ENCODE measurements at places on chromosomes 7 and 10.

GRCh38 chr7:143416565-143417149 lies 8.0 kb upstream of the EPHA1 start:
- no peak for DNase-seq

DNA sequence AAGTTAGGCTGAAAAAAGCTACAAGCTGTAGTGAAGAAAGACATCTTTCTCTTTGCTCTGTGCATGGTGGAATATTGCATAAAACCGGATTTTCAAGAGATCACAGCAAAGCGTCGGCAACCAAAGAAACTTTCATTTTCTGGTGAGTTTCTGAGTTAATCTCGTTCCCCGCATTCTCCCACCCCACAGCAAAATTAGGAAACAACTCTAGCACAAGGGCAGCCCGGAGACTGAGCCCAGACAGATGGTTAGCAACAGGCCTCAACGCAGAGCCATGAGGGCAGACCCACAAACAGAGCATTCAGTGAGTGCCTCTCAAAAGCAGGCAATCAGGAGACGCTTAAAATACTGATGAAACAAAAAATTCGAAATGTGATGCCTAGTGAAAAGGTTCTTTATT lies 396.1 kb upstream of the KLF6 start:
- DNase-seq: no peak

GRCh38 chr7:76424413-76425111 lies at the start of gene ZP3:
ZP3 (plus strand) TSS chr7:76424950; CDS start chr7:76424965, 15 bp downstream.
- DNase-seq: no peak

GRCh38 chr7:102286237-102287110 lies at the start of gene SH2B2:
SH2B2 (plus strand) TSS chr7:102286868; CDS start chr7:102300551, 13,683 bp downstream.
- DNase-seq: peak; percentile 47

GRCh38 chr10:121683816-121684215 lies 85.6 kb upstream of the FGFR2 start:
- no peak for DNase-seq

- DNase-seq: no peak
Measured at GRCh38 chr7:1663857-1664651, 6.0 kb upstream of the ELFN1 start.

- DNase-seq: no peak
Measured at GRCh38 chr10:30630571-30630970, 1.0 kb upstream of the LYZL2 start.

DNA sequence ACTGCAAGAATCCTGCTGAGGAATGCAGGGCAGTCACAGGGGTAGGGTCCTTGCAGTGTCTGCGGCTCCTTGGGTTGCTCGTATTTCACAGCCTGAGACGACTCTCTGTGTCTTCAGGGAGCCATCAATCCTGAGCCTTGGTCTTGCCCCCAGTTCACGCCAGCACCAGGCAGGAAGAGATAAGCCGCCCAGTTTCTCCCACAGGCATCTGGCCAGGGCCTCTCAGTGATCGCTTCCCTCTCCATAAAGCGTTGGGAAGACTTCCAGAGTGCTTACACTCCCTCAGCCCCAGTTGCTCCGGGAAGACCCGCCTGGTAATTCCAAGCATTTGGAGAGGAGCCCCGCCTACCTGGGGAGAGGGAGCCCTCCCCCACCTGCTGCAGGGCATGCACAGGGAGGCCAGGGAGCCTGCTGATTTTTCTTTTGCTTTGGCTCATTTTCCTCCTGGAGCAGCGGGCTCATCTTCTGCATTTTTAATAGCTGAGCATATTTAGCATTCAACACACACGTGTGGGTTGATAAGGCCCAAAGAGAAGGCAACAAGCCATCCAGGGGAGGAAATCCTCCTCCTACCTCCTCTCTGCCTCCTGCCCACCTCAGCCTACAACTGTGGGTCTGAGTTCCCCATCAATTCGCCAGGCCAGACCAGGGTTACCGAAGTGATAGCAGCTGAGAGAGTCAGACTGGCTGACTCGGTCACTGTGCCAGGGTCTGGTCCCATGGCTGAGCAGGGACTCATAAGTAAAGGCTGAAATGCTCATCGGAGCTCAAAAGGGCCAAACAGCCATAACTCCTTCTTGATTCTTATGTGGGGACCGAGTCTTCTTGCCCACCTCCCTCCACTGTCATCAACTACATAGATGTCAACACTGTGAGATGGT lies 74.4 kb upstream of the EFCAB10 start:
- no peak for DNase-seq

- DNase-seq: no peak
Measured at GRCh38 chr7:93920496-93921182, 896 bp upstream of the GNG11 start.

DNA sequence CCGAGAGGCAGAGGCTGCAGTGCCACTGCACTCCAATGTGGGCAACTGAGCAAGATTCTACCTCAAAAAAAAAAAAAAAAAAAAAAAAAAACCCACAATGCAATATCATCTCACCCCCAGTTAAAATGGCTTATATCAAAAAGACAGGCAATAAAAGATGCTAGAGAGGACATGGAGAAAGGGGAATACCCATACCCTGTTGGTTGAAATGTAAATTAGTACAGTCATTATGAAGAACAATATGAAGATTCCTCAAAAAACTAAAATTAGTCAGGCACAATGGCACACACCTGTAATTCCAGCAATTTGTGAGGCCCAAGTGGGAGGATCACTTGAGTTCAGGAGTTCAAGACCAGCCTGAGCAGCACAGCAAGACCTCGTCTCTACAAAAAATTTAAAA lies 25.7 kb downstream of the ABI1 start:
- DNase-seq: no peak

DNA sequence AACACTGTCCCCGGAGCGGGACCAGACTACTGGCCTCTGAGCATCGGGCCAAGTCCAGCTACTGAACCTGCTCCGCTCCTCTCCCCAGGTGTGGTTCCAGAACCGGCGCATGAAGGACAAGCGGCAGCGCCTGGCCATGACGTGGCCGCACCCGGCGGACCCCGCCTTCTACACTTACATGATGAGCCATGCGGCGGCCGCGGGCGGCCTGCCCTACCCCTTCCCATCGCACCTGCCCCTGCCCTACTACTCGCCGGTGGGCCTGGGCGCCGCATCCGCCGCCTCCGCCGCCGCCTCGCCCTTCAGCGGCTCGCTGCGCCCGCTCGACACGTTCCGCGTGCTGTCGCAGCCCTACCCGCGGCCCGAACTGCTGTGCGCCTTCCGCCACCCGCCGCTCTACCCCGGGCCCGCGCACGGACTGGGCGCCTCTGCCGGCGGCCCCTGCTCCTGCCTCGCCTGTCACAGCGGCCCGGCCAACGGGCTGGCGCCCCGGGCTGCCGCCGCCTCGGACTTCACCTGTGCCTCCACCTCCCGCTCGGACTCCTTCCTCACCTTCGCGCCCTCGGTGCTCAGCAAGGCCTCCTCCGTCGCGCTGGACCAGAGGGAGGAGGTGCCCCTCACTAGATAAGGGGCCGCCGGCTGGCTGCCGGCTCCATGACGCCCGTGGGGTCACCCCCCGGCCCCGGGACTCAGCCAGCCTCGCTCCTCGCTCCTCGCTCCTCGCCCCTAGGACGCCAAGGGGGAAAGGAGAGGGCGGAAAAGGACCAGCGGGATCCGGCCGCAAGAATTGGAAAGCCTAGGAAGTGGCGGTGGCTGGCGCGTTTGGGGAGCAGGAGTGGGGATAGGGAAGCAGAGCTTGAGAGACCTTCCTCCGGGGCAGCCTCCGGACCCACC lies 3.4 kb downstream of the EVX1 start:
- no peak for DNase-seq

DNA sequence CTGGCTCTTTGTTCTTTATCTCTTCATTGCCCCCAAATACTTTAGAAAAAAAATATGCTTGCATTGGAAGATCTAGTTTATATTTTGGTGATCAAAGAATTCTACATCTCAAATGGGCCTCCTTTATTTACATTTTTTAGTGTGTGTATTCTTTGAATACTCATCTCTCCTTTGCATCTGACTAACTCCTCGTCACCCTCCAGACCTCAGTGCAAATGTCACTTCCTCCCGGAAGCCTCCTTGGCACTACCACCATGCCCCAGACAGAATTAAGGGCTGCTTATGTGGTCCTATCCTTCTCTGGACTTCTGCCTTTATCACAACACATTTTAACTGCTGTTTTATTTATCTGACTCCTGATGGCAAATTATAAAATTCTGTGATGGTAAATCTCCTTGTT lies 52.0 kb upstream of the PPP1R3C start:
- no peak for DNase-seq

DNA sequence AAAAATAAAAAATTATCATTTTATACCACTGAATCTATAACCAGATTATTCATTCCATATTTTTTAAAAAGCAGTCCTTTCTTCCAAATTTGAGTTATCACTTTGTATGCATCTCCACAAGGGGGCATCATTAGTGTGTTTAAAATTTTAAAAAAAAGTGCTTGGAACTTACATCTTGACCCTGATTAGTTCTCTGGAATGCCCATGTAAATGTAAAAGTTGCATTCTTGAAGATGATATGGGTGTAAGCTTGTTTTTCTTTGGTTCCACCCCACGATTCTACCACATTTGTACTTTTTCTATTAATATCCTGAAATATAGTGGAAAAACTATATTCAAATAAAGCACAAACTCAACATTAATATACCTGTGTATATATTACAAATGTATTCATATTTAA lies 144.9 kb downstream of the ELAPOR2 start:
- no peak for DNase-seq

- DNase-seq: peak; percentile 58
Measured at GRCh38 chr10:88879534-88880281, at the start of gene STAMBPL1. STAMBPL1 (plus strand) TSS chr10:88880245; CDS start chr10:88901709, 21,464 bp downstream.

GRCh38 chr7:47833211-47833610 lies 115.1 kb downstream of the PKD1L1 start:
- DNase-seq: no peak

- DNase-seq: peak; percentile 20
Measured at GRCh38 chr7:78020136-78020873, 221.7 kb downstream of the PHTF2 start.
